ENCODE measurements at places on chromosomes 13 and 19.

DNA sequence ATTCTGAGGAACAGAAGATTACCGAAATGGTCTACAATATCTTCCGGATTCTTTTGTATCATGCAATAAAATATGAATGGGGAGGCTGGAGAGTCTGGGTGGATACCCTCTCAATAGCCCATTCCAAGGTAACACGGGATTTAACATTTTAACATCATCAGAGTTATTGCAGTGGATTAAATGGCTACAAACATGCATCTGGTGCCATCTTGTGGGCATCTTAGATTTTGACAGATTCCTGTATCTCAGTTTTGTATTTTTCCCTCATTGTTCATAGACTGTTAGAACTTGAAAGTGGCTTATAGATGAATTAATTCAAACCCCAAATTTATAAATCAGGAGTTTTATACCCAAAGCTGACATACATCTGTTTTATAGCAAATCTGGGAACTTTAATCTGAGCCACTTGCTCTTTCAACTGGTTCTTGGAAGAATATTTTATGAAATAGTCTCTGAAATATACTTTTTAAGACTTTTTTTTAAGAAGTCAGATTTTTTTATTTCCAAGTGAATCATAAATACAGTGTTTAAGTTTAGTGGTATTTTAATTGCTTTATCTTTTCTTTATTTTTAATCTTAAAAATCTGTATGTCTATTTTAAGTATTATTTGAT lies 215.2 kb downstream of the NBEA start:
- peak; percentile 26 for DNase-seq

GRCh38 chr13:36815062-36815461 lies 4.0 kb upstream of the RFXAP start:
- DNase-seq, result no peak

DNA sequence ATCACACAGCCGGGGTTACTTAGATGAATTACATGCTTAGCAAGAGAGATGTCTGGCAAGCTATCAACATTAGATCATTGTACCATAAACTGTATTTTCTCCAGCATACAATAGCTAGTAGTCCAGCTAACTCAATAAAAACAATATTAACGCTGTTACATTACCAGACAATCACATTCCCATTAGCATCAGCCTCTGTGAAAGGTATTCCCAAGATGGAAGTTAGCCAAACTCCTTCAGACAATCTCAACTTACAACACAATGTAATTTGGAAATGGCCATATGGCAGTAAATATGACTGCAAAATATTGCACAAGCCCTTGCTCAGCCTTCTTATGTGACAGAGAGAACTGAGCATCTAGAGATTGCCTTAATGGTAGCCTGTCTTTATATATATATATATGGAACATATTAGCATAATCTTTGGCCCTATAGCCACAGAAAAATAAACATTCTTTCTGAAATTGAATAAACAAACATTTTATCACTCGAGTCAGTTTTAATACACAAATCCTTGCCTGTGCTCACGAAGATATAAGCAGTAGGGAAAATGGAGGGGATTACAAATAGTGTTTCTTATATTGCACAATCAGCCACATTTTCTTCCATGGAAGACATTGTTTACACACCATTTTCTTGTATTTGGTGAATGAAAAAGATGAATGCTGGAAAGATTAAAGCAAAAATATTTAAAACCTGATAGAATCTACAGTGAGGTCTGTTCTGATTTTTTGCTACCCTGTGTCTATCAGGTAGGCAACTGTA lies 1060.5 kb downstream of the DIAPH3 start:
- peak; percentile 43 for DNase-seq

DNA sequence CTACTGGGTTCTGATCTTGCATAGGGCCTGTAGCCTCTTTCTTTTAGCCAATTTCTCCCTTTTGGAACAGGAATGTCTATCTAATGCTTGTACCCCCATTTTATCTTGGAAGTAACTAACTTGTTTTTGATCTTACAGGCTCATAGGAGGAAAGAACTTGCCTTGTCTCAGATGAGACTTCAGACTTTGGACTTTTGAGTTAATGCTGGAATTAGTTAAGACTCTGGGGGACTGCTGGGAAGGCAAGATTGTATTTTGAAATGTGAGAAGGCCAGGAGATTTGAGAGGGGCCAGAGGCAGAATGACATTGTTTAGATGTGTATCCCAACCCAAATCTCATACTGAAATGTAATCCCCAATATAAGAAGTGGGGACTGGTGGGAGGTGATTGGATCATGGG lies 2.5 kb upstream of the ZNF546 start:
- DNase-seq, result no peak

GRCh38 chr13:28012896-28013295 lies 24.4 kb upstream of the URAD start:
- DNase-seq, result no peak

- DNase-seq, result no peak
These were observed 4.4 kb upstream of the TBC1D4 start for GRCh38 chr13:75486146-75487062.

- no peak for DNase-seq
These were observed 257.4 kb downstream of the OLFM4 start for GRCh38 chr13:53285896-53286430.

DNA sequence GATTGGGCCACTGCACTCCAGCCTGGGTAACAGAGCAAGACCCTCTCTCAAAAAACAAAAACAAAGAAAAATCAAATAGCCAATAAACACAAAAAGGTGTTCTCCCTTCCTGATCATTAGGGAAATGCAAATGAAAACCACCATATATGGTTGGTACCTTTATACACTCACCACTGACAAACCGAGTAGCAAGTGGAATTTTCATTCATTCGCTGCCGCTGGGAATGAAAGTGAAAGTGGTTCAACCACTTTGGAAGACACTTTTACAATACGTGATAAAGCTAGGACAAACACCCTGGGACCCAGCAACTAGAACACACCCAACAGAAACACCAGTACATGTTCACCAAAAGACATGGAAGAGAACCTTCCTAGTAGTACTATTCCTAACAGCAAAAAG lies 21.0 kb downstream of the GRIK5 start:
- no peak for DNase-seq

DNA sequence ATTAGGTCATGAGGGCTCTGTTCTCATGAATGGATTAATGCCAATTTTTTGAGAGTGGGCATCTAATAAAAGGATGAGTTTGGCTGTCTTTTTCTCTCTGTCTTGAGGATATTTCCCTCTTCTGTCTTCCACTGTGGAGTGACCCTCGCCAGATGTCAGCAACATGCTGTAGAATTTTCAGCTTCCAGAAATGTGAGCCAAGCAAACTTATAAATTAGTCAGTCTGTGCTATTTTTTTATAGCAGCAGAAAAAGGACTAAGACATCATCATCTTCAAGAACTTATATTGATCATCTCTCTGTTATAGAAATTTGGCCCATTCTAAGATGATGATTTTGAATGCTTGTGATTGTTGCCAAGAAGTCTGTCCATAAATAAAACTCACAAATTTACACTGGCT lies 431.4 kb downstream of the FGF9 start:
- no peak for DNase-seq

DNA sequence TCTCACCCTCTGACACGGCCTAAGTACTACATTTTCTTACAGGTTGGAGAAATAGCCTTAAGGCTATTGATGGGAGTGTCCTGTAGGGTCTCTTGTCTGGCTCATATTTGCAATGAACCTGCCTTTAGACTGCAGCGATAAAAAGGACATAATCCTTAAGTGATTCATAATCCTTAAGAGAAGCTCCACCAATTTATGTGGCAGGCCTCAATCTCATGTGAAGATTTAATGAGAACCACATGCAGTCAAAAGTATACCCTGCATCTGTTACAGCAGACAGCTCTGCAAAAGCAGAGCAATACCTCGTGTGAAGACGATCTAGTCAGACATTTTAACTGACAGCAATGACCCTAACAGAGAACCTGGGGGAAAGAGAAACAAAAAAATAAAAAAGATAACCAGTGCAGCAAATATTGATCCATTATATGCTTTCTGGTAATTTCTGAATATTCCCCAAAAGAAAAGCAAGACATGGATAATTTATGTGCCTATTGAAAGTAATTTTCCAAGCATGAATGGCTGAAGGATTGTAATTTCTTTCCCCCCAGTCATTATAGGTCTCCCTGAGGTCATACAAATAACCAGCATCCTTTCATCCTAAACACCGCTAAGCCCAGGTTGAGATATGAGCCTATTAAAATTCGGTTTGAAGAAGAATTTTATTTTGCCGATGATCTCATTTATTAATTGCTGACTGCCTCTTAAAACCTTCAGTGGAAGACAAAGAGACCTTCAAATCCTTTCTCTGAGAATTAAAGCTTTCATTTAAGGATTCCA lies 321.8 kb upstream of the NBEA start:
- DNase-seq, result no peak

GRCh38 chr19:55257461-55258420 lies 1.1 kb downstream of the PPP6R1 start:
- DNase-seq, result peak; percentile 12

- DNase-seq, result peak; percentile 49
These were observed 10.4 kb upstream of the RASA3 start for GRCh38 chr13:114142640-114143490.

DNA sequence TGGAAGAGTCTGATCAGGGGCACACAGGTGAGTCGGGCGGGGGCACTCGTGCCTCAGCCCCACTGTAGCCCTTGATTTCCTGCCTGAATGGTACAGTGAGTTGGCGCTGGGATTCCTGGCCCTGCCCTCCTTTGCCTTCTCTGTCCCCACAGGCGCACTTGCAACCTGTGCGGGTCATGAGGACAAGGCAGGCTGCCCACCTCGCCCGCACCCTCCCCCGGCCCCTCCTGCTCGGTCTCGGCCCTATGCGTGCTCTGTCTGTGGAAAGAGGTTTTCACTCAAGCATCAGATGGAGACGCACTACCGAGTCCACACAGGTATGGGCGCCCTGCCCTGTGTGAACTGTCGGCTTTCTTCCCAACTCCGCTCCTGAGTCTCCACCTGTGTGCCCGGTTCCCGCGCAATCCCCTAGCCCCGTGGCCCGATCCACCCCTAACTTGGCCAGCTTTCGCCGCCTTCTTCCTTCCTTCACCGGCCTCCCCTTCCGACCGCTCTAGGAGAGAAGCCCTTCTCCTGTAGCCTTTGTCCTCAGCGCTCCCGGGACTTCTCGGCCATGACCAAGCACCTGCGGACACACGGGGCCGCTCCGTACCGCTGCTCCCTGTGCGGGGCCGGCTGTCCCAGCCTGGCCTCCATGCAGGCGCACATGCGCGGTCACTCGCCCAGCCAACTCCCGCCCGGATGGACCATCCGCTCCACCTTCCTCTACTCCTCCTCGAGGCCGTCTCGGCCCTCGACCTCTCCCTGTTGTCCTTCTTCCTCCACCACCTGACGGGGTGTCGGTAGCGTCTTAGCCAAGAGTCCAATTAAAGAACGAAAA lies 1.6 kb upstream of the KMT2B start:
- DNase-seq, result no peak

DNA sequence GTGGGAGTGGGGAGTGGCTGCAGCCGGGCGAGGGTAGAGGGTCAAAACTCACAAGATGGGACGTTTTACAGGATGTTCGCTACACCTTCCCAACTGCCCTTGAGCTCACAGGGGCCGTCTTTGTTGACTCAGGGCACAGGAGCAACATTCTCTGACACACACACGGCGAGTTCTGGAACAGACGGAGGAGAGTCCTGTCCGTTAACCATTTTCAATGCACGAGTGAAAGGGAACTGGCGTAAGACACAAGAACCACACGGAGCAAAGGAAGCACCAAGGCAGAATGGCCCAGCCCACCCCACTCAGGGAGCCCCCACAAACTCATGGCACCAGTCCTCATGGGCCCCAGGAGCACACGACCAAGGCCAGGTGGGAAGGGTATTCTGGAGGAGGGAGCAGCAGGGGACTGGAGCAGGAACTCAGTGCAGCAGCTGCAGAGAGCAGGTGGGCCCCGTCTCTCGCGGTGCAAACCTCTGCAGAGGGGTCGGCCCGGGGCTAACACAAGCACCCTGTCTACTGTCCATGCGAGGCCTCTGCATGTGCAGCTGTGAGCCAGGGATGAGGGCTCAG lies 37.9 kb upstream of the ISYNA1 start:
- no peak for DNase-seq

Measured in NCI-H2107 (cell line).